ENCODE measurements at places on chromosomes 6 and 20. TPM values are rescaled to one million over a fixed set of nuclear protein-coding genes. Genes with fewer than 3 reads are reported as not detected.

The CD93 gene
- 553 TPM for total RNA-seq

The DLL1 gene
- 1.8 TPM for total RNA-seq

The PRICKLE4 gene
- 0.67 TPM for total RNA-seq

The STX16 gene
- total RNA-seq: 54.9 TPM

The CUTA gene
- total RNA-seq: 51.8 TPM

The SLC13A3 gene
- total RNA-seq: 0.04 TPM

The TOX2 gene
- total RNA-seq: 2.4 TPM

The ADGRF5 gene
- total RNA-seq: 2.0 TPM

The RRAGD gene
- 0.95 TPM for total RNA-seq

The SYNDIG1 gene
- total RNA-seq: not detected

The BPIFA1 gene
- total RNA-seq: not detected

The ACSS1 gene
- 22.0 TPM for total RNA-seq

The AHCY gene
- total RNA-seq: 161 TPM

The PSORS1C1 gene
- total RNA-seq: 2.4 TPM

- no peak for DNase-seq
Observed at GRCh38 chr6:126534401-126534800, 194.5 kb downstream of the CENPW start.

DNA sequence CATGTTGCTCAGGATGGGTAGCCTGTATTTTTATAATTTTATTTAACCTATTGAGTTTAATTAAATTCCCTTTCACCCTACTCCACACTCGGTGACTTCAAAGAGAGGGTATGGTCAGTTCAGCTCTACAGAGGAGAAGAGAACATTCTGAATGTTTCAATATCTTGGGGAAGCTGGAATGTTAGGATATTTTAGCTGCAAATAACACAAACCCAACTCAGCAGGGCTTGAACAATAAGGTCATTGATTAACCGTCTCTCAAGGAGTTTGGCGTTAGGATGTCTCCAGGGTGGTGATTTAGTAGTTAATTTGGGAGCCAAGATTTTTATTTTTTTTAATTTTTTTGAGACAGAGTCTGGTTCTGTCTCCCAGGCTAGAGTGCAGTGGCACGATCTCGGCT is 143.6 kb upstream of the SALL4 start:
- no peak for DNase-seq

DNA sequence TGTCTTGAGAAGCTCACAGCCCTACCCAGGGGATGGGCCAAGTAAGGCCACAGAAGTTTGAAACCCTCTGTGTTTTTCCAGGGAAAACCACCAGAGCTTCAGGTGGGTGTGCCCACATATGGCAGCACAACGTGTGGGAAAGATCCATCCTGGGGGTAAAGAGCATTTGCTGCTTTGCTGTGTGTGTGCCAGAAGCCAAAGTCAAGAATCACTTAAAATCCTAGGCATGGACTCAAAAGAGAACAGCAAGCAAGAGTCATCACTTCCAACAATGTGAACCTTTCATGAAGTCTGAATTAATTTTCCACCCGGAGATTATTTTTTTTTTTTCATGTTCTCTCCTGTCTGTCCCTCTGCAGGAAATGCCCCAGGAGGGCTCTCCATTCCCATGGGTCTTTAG is 308.2 kb upstream of the SGK1 start:
- no peak for DNase-seq

- DNase-seq: no peak
Observed at GRCh38 chr20:44800391-44801046, 9.8 kb downstream of the RIMS4 start.

DNA sequence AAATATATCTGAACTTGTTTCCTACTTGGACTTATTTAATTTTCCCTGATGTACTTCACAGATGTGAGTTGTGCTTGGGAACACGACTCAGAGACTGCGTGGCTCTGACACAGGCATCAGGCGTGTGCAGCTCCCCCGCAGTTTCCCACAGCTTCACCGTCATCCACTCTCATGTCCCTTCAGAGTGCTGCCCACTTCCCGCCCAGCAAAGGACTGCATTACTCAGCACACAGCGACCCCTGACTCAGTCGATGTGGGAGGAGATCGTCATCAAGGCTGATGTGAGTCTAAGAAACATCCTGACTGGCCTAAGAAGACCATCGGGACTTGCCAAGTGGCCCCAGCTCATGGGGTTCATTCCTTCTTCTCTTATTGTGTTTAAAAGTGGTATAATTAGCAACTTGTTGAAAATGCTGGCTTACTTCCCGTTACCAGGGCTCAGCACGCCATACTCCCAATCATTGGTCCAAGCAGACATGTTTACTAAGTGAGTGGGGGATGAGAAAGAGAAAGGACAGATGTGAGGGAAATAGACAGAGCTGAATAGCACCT is 539.4 kb upstream of the JARID2 start:
- no peak for DNase-seq

- DNase-seq: no peak
Observed at GRCh38 chr6:164230259-164230658, 815.7 kb downstream of the QKI start.

GRCh38 chr6:119340796-119341487 is 8.6 kb downstream of the MAN1A1 start:
- DNase-seq: no peak

DNA sequence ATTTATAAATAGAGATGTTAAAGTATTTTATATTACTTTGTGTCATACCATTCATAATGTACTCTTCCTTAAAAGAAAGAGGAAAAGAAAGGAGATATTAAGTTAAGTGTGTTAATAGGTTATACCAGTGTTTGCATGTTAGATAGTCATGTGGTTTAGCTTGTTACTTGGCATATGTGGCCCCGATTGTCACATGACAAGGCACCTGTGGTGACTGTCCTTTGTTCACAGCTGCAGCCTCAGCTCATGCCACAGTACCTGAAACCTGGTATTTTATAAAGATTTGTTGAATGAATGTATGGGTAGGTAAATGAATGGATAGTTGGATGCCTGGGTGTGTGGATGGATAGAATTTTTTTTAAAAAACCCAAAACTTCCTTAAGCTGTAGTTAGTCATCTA is 306.1 kb upstream of the FLRT3 start:
- no peak for DNase-seq

GRCh38 chr20:33609504-33609903 is 52.6 kb upstream of the C20orf144 start:
- no peak for DNase-seq

DNA sequence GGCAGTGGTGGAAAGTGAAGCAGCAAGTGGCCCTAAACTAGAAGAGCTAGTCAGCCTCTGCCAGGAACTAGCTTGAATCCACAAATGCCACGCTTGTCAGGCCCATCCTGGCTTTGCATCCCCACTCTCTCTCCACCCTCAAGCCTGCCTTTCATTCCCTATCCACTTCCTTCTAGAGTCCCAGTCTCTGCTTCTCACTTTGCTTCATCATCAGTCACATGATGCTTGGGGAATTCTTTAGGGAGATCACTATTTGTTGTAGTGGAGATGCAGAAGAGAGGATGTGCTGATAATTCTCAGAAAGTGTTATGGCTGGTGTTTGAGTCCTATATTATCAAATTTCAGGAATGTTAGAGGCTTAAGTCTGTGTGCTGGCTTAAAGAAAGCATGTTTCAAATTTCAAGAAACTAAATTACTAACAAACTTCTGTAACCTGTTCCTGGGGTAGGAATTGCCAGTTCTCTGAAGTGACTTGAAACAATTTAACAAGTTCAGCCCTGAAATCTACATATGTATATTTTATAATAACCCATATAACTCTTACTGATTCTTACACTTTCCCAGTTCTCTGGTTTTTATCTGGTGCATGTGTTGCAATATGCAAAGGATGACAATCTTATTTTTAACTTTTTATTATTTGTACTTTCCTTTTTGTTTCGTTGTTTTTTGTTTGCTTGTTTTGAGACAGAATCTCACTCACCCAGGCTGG is 7.5 kb downstream of the TRIM39 start:
- no peak for DNase-seq

- no peak for DNase-seq
Observed at GRCh38 chr6:44263354-44264100, 1.8 kb downstream of the NFKBIE start.

- no peak for DNase-seq
Observed at GRCh38 chr20:44228465-44229258, 18.1 kb upstream of the OSER1 start.

- DNase-seq: no peak
Observed at GRCh38 chr6:13304580-13305260, 23.6 kb downstream of the TBC1D7 start.

- DNase-seq: no peak
Observed at GRCh38 chr20:58147628-58148370, 80.7 kb downstream of the ANKRD60 start.

DNA sequence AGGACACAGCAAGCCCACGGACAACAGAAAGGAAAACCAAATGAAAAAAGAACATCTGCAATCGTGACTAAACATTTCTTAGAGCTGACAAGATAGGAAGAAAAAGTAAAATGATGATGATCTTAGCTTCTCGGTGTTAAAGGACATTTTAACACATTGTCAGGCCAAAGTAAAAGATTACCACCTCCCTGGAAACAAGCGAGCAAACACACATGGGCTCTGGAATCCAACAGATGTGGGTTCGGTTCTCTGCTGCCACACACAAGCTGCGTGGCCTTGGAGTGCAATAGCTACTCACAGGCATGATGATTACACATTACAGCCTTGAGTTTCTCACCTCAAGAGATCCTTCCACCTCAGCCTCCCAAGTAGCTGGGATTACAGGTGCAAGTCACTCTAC is 7.5 kb upstream of the AAR2 start:
- DNase-seq: no peak

DNA sequence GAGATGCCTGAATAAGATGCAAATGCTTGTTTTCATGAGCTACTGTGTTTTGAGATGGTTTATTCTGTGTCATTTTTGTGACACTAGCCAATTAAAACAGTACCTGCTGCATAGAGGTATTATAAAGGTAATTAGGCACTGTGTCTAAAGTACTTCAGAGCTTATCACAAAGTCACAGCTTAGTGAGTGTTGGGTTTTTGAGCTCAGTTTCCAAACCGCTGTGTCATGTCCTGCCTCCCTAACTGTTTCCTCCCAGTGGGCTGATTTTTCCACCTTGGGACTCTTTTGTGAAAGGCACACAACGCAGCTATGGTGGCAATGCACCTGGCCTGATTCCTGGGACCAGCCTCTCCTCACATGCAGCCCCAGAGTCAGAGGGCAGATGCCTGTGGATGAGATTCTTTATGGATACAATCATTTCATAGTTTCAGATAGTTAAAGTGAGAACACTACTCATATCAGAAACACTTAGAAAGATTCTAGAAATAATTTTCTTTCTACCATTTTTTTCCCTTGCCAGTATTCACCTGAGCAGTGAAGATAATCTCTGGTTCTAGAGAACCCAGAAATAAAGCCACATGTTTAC is 41.3 kb upstream of the TAGAP start:
- no peak for DNase-seq

GRCh38 chr6:129733290-129733689 is 23.3 kb upstream of the ARHGAP18 start:
- DNase-seq: no peak

DNA sequence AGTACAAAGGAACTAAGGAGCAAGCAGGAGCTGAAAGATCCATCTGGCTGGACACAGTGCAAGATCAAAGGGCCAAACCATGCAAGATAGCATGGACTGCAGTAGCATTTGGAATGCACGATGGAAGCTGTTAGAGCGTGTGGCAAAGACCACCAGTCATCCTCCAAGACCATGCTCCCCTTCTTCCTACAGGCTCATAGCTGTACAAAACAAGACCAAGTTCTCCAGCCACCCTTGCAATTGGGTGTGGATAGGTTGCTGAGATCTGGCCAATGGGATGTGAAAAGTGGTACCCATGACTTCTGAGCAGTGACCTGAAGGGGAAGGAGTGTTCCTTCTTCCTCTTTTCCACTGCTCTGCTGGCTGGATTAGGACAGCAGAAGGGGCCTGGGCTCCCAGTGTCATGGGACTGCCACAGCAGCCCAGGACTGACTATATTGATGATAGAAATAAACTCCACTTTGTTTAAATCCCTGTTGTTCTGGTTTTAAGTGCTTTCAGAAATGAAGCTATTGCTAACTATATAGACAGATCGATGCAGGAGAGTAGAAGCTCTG is 64.9 kb downstream of the SLC22A23 start:
- DNase-seq: no peak

- DNase-seq: no peak
Observed at GRCh38 chr6:72911463-72912155, 289.7 kb downstream of the KCNQ5 start.

DNA sequence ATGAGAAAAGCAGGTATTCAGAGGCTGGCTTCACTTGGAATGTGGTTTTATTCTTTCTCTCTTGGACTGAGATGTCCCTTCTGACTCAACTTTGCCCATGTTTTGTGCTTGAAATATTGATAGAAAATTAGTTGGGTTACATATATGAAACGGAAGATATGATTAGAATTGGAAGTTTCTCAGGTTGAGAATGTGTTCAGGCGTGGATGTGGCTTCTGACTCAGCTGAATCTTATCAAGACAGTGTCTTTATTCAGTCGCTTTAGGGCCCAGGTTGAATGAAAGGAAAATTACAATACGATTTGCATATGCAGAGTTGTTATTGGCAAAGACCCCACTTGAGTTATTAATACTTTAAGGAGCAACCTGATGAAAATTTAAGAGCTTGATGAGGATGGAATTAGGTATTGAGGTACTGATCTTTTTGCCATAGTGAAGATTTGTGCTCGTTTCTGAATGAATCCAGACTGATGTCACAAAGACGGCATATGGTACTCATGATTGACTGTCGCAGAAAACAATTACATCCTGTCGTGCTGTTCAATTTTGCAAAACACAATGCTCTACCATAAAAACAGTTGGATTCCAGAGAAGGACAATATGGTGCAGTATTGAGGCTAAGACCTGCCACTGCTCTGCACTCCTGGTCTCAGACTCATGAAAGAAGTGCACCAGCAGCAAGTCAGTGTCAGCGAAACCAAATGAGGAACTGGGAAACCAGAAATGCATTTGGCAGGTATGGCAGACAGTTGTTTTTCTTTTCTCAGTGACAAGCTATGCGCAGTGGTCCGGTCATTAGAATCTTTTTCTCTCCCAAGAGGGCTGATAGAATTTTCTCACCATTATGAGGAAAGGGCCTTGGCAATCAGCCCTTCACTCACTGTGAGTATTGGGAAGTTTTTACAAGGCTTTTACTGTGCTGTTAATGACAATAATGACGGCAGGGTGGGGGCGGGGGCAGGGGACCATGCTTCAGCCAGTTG is 158.3 kb downstream of the DOK5 start:
- no peak for DNase-seq

GRCh38 chr6:155830531-155830930 is 374.9 kb upstream of the NOX3 start:
- DNase-seq: no peak

- no peak for DNase-seq
Observed at GRCh38 chr6:136960781-136961180, 38.7 kb downstream of the SLC35D3 start.

All from pulmonary artery endothelial cell (primary cell).